Inflammatory macrophage treated with lipopolysaccharide for 1 hour (primary cell): ENCODE measurements at places on chromosomes 11 and 22.

GRCh38 chr11:76613901-76614300 lies 56.6 kb downstream of the LRRC32 start:
- DNase-seq = no peak

DNA sequence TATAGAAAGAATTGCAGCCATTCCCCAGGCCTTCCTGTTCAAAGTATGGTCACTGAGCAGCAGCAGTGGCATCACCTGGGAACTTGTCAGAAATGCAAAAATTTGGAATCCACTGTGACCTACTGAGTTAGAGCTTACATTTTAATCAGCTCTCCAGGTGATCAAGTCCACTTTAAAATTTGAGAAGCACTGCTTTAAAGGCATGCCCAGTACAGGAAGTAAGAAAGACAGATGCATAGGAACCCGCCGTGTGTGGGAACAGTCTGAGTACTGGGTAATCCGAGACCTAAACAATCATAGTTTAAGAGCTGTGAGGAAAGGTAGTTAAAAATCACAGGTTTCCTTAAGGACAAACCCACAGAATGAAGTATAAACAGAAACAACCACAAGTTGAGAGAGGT lies 462.4 kb downstream of the RAB38 start:
- DNase-seq = no peak

DNA sequence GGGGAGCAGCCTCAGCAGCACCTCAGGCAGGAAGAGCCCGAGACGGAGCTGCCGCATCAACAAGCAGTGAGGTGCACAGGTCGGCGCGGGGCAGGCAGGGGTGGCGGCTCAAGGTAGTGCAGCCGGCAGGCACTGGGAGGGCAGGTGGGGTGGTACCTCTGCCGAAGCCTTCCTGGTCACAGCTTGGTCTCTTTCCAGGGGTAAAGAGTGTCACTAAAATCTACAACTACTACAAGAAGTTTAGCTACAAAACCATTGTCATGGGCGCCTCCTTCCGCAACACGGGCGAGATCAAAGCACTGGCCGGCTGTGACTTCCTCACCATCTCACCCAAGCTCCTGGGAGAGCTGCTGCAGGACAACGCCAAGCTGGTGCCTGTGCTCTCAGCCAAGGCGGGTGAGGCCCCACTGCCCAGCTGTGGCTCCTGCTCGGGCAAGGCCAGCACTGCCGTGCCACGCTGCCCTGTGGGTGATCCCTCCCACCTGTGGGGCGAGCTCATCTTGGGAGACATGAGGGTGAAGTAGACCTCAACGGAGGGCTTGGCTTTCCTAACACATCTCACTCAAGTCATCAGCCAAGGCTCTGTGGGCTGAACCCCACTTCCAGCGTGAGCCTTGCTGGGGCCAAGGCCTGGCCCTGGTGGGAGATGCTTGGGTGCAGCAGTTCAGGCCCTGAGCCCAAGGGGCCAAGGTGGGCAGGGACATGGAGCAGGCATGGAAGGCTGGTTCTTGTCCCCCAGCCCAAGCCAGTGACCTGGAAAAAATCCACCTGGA lies 13.6 kb downstream of the GATD1 start:
- no peak for DNase-seq

GRCh38 chr11:16993495-16993894 lies 20.7 kb downstream of the PLEKHA7 start:
- no peak for DNase-seq

DNA sequence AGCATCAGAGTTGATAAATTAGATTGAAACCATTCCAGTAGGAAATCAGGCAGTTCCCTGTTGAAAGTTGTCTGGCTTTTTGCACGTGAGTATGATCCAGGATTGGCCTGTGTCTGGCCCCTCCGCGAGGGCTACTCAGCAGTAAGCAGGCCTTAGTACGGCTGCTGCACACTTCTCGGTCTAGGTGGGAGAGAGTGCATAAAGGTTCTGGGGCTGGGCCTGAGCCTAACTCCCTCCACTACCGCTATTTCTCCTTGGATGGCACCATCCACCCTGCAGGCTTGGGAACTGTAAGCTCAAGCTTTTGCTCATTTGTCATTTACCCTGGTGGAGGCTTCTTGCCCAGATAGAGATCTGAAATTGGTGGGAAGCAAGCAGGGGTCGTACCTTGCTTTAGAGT lies 22.0 kb downstream of the TUB start:
- no peak for DNase-seq

- DNase-seq = no peak
These were observed 165.8 kb upstream of the NARS2 start for GRCh38 chr11:78740199-78741071.

GRCh38 chr11:112106070-112106469 lies 19.4 kb downstream of the SDHD start:
- no peak for DNase-seq

- DNase-seq = no peak
These were observed 720.1 kb downstream of the DLG2 start for GRCh38 chr11:84906995-84907394.

GRCh38 chr11:126334659-126335462 lies 20.6 kb upstream of the ST3GAL4 start:
- DNase-seq = no peak

DNA sequence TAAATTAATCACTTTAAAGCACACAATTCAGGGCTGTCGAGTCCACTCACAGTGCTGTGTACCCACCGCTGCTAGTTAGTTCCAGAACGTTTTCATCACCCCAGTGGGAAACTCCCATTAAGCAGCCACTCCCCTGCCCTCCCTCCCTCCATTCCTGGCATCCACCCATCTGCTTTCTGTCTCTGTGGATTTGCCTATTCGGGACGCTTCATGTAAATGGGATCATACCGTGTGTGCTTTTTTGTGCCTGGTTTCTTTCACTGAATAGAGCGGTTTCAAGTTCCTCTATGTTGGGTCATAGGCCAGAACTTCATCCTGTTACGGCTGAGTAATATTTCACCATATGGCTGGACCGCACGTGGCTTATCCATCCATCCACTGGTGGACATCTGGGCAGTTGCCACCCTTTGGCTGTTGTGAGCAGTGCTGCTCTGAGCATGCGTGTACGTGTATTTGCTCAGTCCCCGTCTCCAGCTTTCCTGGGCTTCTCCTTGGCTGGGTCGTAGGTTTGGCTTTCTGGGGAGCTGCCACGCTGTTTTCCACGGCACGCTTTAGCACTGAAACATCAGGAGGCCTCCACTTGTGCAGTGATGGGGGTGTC lies 30.1 kb downstream of the ARHGAP8 start:
- no peak for DNase-seq

- no peak for DNase-seq
These were observed 218.2 kb upstream of the CCDC179 start for GRCh38 chr11:23078289-23078971.

- DNase-seq = no peak
These were observed 21.8 kb downstream of the OSBPL5 start for GRCh38 chr11:3143136-3143880.

DNA sequence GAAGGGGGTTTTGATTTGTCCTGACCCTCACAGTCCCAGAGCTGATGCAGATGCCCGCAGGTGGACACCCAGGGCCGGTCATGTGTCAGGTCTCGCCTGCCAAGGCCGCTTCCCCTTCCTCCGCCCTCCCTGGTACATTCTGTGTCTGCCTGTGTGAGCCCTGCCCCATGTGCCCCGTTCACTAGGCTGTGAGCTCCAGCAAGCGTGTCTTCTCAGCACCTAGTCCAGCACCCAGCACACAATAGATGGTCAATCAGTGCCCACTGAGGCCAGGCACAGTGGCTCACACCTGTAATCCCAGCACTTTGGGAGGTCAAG lies 29.9 kb upstream of the PPARA start:
- DNase-seq = no peak

- no peak for DNase-seq
These were observed 11.0 kb upstream of the MOB2 start for GRCh38 chr11:1497600-1497999.

GRCh38 chr22:50190941-50191741 lies 5.4 kb downstream of the TRABD start:
- DNase-seq = peak; percentile 71

GRCh38 chr11:569158-569885 lies 6.9 kb upstream of the PHRF1 start:
- DNase-seq = no peak

DNA sequence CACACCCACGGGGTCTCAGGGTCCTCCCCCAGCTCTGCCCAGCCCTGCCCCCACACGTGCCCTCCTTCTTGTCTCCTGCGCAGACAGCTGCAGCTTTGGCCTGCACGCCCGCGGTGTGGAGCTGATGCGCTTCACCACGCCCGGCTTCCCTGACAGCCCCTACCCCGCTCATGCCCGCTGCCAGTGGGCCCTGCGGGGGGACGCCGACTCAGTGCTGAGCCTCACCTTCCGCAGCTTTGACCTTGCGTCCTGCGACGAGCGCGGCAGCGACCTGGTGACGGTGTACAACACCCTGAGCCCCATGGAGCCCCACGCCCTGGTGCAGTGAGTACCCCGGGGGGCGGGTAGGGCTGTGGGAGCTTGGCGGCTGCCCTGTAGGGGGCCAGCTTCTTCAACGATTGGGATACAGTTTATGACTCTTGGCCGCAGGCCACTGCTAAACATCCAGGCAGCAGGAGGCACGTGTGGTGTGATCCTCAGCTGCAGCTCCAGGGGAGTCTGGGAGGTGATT lies 30.8 kb downstream of the ST14 start:
- DNase-seq = no peak

- no peak for DNase-seq
These were observed 304.8 kb upstream of the ISX start for GRCh38 chr22:34761111-34761510.

DNA sequence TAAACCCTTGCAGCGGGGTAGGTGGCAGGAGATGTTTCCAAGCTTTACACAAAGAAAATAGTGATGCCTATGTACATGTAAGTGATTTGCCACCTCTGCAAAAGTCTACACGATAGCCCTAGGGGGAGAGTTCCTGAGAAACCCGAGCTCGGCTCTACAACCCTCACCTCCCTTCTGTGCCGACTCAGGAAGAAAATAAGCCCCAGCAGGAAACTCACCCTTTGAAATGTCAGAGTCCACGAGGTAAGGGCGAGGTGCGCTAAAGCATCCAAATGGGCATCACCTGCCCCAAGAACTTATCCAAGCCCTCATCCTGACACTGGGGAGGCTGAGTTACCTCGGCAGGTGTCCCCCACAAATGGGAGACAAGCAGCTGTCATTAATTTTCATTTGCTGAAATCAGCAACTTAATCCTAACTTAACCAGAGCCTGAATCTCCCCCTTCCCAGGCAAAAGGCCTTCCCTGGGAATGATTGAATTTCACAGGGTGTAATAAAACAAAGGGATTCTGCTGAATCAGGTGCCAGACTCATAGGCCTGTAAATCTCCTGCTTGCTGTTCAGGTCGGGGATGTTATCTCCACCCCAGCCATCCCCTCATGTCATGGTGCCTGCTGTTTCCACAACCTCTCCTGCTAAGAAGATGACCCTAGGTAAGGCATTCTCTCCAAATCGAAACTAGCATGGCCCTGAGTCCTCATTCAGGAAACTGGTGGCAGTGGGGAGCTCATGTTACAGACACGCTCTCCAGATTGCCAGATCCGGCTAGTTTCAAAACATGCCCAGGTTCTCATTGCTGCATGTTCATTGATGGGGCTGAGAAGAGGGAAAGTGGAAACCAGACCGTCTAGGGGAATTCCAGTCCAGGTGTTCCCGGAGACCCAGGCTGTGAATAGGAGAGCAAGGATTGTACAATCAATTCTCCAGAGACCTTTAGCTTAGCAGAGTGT lies 105.3 kb upstream of the KIRREL3 start:
- no peak for DNase-seq

- no peak for DNase-seq
These were observed 43.8 kb upstream of the RTL6 start for GRCh38 chr22:44541671-44542319.

DNA sequence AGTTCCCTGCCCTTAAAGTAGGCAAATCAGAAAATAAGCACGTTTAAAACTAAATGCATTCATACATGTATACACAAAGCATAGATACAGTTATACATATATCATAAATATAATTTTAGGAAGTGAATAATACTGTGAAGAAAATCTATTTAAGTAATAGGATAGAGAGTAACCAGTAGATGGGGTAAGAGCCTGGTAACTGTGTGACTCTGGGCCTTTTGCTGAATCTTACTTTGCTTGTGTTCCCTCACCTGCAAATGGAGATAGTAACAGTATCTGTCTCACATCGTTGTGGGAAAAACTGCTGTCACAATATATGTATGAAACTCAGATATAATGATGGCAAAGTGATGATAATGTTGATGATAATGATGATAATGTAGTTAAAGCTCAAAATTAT lies 29.9 kb downstream of the MS4A2 start:
- DNase-seq = no peak

DNA sequence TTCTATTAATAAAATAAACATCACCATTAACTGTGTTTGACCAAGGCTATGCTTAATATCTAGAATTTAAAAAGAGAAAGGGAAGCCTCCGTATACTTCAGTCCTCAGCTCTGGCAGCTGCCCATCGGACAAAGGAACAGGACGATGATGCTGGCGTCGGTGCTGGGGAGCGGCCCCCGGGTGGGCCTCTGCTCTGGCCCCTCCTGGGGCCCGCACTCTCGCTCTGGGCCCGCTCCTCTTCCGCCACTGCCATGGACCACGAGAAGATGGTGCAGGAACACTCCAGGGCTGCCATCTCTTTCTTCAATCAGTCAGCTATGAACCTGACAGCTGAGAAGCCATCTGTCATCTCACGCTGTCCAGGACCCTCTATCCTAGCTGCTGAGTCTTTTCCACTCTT lies 25.3 kb downstream of the PDHX start:
- no peak for DNase-seq

DNA sequence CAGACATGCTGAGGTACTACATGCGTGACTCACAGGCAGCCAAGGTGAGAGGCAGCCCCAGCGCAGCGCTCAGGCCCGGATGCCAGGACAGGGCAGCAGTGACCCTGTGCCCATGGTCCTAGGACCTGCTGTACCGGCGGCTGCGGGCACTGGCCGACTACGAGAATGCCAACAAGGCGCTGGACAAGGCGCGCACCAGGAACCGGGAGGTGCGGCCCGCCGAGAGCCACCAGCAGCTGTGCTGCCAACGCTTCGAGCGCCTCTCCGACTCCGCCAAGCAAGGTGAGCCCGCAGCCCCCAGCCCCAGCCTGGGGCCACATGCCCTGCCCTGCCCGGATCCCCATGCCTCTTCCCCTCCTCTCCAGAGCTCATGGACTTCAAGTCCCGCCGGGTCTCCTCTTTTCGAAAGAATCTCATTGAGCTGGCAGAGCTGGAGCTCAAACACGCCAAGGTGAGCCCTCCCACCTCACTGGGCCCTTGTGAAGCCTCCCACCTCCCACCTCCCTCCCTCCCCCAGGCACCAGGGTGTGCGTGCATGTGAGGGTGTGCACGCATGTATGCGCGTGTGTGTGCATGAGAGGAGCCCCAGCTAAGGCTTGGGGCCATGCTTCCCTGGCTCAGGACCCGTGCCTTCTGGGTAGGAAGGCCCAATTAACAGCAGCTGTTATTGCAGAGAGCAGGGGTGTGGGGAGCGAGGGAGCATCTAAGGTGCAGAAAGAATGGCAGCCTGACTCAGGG lies 5.3 kb downstream of the CFL1 start:
- DNase-seq = no peak

GRCh38 chr11:69131644-69132300 lies 24.0 kb upstream of the SMIM38 start:
- DNase-seq = no peak

GRCh38 chr22:20088263-20088648 lies 8.2 kb downstream of the DGCR8 start:
- DNase-seq = no peak

GRCh38 chr11:25777343-25777742 lies 554.6 kb upstream of the ANO3 start:
- DNase-seq = no peak

- DNase-seq = no peak
These were observed 50.3 kb downstream of the MICAL2 start for GRCh38 chr11:12160680-12161079.
